ENCODE measurements at places on chromosomes 13 and 19.

DNA sequence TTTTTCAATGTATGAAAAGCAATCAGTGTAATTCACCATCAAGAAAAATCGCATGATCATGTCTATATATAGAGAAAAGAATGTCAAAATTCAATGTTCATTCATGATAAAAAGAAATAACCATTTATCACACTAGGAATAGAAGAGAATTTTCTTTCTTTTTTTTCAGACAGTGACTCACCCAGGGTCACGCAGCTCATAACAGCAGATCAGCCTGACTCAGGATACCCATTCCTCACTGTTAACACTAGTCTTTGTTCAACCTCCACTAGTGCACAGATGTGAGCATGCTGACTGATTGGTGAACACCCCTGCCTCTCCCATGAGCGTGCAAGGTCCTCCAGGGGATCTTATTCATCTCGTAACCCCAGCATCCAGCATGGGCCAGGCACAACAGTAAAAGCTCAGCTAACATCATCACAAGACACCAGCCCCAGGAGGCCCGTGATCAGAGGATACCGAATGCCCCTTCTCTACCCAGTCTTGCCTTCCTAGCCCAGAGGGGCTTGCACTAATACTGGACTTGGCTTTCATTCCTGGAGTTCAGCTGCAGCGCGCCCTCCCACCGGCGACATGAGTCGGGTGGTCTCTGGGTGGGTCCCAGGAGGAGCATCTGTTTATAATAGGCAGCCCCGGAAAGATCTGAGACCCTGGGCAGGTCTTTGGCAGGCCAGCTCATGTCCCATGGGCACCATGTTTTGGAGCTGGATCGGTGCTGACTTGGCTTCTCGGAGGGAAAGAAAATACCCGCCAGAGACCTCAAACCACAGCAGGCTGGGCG, 539.5 kb upstream of the SLC10A2 start:
- DNase-seq: no peak

GRCh38 chr13:38686577-38687245, at the start of gene FREM2:
TSS of gene FREM2 (plus strand) at chr13:38687077. CDS start at chr13:38687345, 268 bp downstream.
- peak; percentile 43 for DNase-seq

DNA sequence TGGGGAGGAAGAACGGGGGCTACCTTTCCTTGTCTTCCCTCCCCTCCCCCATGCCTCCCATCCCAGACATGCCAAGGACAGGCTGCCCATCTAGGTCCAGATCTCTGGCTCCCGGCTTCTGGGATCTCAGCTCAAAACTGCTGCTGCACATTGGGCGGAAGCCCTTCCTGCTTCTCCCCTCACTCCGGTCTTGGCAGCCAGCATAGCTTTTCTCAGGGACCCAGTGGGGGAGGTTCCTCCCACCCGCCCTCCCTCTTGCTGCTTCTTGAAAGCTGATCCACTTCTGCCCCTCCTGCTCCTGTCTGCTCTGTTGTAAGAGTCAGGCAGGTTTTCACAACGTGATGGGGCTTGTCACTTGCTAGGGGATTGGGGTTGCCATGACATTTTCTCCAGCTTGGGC, 21.7 kb upstream of the RNF17 start:
- no peak for DNase-seq

GRCh38 chr19:42038666-42039065, 31.3 kb downstream of the GRIK5 start:
- no peak for DNase-seq

- DNase-seq: no peak
These were observed 11.2 kb upstream of the PRR19 start for GRCh38 chr19:42290523-42291434.

DNA sequence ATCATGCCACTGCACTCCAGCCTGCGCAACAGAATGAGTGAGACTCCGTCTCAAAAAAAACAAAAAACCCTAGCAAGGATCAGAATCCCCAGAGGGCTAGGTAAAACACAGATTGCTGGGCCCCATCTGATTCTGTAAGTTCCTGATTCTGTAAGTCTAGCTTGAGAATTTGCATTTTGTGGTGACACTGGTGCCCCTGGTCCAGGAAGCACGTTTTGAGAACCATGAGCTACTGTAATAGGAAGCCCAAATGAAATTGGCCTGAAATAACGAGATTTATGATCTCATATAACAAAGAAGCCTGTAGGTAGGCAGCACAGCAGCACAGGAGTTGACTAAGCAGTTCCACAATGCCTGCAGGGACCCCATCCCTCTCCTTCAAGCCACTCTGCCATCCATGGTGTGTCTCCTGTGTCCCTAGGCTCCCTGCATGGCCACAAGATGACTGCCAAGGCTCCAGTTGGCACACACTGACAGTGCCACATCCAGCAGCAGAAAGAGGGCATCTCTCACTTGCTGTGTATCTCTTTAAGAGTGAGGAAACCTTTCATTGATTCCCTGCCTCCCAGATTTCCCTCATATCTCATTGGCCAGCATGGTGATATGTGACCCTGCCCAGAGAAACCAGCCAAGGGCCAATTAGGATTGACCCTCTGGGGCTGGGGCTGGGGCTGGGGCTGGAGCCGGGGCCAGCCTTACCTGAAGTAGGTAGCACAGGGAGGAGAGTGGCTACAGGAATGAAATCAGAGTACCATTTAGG, 21.7 kb downstream of the SIPA1L3 start:
- no peak for DNase-seq

DNA sequence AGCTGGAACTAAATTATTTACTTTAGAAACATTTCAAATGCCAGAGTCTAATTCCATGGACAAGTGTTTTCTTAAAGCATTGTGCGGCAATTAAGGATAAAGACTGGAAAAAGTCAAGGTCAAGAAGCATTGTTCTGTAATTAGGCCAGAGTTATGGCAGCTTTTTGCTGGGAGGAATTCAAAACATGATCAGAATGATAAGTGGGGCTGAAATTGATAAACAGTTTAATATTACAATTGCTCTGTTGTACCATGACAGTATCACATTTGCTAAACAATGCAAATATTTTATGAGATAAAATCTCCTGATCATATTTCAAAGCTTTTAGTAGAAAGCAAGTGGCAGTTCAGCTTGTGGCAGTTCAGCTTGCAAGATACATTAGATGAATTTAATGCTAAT, 513.7 kb downstream of the GPC6 start:
- DNase-seq: no peak
